Stomach (tissue), 19 donors: ENCODE measurements at places on chromosomes 7 and 10. TPM values are rescaled to one million over a fixed set of nuclear protein-coding genes. Genes with fewer than 3 reads are reported as not detected.
A peak's percentile ranks its signal among the peaks of the same experiment; 100 is the strongest.

DNA sequence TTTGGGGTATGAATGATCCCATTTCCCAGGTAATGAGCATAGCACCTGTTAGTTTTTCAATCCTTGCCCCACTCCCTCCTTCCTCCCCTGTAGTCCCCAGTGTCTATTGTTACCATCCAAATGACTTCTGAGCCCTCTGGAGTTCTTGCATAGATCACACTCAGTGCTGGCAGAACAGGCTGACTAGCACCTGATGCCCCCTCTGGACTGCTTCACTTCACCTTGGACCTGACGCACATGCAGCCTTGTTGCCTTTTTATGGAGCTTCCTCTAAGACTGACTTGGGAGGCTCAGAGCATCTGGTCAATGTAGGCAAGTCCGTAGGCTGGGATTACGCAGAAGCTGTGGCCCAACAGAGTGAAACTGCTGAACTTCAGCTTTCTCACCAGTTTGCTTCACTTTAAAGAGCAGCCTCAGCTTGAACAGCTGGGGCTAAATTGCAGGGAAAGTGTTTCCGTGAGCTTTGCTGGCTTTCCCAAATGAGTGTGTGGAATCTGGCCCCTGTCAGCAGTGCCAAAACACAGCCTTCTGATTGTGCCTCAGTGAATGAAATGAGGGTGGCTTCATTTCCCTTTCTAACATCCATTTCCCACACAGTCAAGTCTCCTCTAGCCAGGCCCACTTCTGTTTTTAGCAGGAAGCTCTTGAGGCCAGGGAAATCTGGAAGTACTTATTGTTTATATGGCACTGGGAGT, 48.5 kb downstream of the NXPH1 start:
- H3K27ac ChIP-seq, result no peak overlapping the region
- no peaks in the 10 kb centered on the region for H3K27me3 ChIP-seq
- H3K4me3 ChIP-seq, result no peak overlapping the region
- no peaks in the 10 kb centered on the region for H3K36me3 ChIP-seq
- peak; percentile 55 for DNase-seq

- no peaks in the 10 kb centered on the region for H3K4me1 ChIP-seq
- DNase-seq, result no peak
- no peak overlapping the region for H3K4me3 ChIP-seq
- no peak overlapping the region for H3K27ac ChIP-seq
- no peaks in the 10 kb centered on the region for H3K36me3 ChIP-seq
- H3K27me3 ChIP-seq, result no peaks in the 10 kb centered on the region
Observed at GRCh38 chr7:14714161-14714728, 188.3 kb downstream of the DGKB start.

- peaks cover 8% of the 10 kb centered on the region for H3K36me3 ChIP-seq
- no peak overlapping the region for H3K4me3 ChIP-seq
- H3K4me1 ChIP-seq, result peaks cover 16% of the 10 kb centered on the region
- no peaks in the 10 kb centered on the region for H3K27me3 ChIP-seq
Observed at GRCh38 chr10:131977323-131978096, 4.2 kb downstream of the BNIP3 start.

Gene PON3
- total RNA-seq, result 1.2 TPM

DNA sequence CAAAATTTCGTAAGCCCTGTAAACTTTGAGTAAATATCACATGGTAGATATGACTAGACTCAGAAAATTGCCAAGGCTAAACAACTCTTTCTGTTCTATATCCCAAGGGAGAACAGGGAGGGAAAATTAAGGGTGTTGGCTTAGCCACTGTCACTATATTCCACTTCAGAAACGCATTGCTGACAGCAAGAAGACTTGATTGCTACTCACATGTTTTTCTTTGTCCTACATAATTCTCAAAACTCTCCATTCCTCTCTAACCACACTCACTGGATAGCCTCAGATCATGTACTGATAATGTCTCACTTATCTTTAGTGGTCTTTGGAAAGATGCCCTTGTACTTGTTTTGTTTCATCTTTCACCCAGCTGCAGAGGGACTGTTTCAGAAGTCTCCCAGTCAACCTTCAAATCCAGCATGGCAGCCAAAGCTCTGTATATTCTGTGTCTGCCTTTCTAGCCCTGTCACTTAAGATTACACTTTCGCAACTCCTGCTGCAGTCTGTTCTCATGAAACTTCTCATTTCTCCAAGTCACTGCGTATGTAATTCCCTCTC, 582.4 kb upstream of the FZD8 start:
- H3K36me3 ChIP-seq, result no peaks in the 10 kb centered on the region
- no peak overlapping the region for H3K4me3 ChIP-seq
- DNase-seq, result no peak
- no peak overlapping the region for H3K27ac ChIP-seq
- H3K27me3 ChIP-seq, result no peaks in the 10 kb centered on the region

DNA sequence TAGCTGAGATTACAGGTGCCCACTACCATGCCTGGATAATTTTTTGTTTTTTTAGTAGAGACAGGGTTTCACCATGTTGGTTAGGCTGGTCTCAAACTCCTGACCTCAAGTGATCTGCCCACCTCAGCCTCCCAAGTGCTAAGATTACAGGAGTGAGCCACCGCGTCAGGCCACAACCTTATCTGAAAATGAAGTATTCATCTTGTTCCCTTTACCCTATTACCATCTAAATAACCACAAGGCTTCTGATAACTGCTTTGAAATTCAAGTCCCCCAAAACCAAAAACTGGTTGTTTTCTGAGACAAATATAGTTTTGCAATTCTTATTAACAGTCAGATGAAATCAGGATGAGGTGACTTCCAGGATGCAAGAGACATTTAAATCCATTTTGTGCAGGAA, 2.4 kb downstream of the TCTN3 start:
- H3K4me3 ChIP-seq, result no peak overlapping the region
- no peak for DNase-seq
- H3K4me1 ChIP-seq, result peaks cover 34% of the 10 kb centered on the region
- H3K27ac ChIP-seq, result no peak overlapping the region
- H3K36me3 ChIP-seq, result peaks cover 45% of the 10 kb centered on the region

DNA sequence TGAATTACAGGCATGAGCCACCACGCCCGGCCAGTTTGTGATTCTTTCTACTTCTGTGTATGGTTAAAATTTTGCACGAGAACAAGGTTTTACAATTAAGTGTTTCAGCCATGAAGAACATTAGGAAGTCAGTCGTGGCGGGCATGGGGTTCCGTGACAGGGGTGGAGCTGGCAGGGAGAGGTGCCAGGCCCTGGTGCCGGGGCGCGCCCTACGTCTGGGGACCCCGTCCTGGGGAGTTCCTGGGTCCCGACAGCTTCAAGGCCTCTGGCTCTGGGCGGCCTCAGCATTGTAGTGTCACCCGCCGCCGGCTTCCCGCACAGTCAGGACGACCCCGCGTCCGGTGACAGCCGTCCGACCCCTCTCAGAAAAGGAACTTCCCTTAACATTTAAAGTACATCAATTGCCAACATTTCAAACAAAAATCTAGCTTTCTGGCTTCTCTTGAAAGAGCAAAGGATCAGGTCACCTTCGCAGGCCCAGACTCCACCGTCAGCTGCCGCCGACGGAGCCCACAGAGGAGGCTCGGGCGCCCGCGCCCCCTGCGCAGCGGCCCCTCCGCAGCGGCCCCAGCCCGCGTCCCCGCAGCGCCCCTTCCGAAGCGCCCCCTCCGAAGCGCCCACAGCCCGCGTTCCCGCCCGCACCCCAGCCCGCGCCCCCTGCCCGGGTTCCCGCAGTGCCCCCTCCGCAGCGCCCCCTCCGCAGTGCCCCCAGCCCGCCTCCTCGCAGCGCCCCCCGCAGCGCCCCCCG, 23.2 kb upstream of the MKI67 start:
- DNase-seq, result no peak
- H3K4me3 ChIP-seq, result no peak overlapping the region
- peaks cover 61% of the 10 kb centered on the region for H3K27me3 ChIP-seq
- no peaks in the 10 kb centered on the region for H3K36me3 ChIP-seq

Gene RBP3
- not detected for total RNA-seq
